ENCODE measurements at places on chromosomes 16 and 17.

GRCh38 chr16:89043636-89044417, 49.8 kb upstream of the ACSF3 start:
- DNase-seq: no peak

DNA sequence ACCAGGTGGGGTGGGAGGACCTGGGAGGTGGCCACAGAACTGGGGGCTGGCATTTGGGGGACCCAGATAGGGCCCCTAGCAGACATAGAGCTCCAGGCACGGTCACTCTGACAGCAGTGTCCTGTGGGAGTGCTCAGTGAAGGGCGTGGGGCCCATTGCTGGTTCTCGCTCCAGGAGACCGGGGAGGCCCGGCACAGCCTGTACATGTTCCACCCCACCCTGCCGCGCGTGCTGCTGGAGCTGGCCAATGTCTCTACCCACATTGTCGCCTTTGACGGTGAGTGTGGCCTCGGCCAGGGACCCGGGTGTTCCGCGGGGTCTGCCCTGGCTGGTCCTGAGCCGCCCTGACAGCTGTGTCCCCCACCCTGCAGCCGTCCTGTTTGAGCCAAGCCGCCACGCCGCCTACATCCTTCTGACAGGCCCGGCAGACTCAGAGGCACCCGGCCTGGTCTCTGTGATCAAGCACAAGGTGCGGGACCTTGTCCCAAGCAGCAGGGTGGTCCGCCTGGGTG, 11.2 kb downstream of the RGS11 start:
- DNase-seq: no peak

GRCh38 chr16:9008601-9009260, 45.0 kb upstream of the USP7 start:
- no peak for DNase-seq

GRCh38 chr16:57693550-57693949, 1.1 kb upstream of the DRC7 start:
- DNase-seq: no peak

DNA sequence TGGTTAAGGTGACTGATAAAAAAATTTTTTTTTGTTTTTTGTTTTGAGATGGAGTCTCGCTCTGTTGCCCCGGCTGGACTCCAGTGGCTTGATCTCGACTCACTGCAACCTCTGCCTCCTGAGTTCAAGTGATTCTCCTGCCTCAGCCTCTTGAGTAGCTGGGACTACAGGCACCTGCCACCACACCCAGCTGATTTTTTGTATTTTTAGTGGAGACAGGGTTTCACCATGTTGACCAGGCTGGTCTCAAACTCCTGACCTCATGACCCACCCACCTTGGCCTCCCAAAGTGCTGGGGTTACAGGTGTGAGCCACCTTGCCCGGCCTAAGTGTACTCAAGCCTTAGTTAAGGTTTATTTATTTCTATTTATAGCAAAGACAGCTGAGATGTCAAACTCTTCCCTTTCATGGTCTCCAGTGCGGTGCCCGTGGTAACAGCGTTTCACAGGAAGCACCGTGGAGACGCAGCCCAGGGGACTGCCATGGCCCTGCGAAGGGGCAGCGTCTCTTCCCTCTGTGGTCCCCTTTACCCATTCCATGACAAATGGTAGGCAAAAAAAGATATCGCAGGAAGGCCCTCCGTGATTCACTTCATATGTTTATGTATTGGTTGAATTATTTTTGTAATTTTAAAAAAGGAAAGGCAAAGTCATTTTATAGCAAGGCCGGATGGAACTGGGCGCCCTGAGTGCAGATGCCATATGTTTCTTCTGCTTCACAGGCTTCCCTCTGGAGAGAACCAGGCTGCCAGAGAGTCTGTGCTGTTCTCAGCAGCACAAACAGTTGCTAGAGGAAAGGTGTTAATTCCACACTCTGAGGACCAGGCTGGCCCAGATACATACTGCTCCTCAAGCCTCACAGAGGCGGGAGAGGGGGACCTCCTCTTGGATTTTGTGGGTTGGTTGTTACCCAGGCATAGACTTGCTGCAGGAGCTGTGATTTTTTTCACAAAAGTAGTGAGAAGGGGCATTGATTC, 29.2 kb downstream of the DDX19A start:
- DNase-seq: no peak

DNA sequence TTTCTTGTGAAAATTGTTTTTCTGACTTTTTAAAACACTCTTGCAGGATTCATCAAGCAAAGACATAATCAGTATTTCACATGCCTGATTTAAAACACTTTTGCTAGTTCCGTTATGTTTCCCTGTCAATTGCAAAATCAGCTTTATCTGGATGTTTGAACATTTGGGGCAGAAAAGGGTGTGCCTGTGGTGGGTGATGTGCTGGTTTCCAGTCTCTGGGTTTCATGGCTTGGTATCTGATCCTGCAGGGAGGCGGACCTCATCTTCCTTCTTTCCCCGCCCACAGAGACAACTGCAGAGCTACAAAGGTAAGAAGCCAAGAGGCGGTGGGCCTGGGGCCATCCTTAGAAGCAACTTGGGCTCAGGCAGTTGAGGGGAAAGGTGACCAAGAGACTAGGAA, 41.8 kb downstream of the NLRC5 start:
- DNase-seq: no peak

- no peak for DNase-seq
Observed at GRCh38 chr16:85908444-85908843, 9.5 kb downstream of the IRF8 start.

GRCh38 chr16:81716478-81717225, 62.4 kb upstream of the PLCG2 start:
- DNase-seq: no peak

DNA sequence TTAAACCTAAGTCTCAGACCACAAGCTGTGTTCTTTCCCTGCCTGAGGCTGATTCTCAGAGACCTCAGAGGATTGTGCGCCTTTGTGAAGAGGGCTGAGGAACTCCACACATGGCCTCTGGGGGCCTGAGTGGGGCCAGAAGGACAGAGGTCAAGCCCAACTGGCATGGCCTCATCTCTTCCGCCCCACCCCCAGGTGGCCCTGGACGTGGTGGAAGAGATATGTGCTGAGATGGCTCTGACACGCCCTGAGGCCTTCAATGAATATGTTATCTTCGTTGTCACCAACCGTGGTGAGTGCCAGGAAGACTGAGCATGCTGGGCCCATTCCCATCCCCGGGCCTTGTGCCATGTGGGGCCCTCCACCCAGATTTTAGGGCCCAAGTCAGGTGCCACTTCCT, 20.1 kb upstream of the ALKBH5 start:
- no peak for DNase-seq

DNA sequence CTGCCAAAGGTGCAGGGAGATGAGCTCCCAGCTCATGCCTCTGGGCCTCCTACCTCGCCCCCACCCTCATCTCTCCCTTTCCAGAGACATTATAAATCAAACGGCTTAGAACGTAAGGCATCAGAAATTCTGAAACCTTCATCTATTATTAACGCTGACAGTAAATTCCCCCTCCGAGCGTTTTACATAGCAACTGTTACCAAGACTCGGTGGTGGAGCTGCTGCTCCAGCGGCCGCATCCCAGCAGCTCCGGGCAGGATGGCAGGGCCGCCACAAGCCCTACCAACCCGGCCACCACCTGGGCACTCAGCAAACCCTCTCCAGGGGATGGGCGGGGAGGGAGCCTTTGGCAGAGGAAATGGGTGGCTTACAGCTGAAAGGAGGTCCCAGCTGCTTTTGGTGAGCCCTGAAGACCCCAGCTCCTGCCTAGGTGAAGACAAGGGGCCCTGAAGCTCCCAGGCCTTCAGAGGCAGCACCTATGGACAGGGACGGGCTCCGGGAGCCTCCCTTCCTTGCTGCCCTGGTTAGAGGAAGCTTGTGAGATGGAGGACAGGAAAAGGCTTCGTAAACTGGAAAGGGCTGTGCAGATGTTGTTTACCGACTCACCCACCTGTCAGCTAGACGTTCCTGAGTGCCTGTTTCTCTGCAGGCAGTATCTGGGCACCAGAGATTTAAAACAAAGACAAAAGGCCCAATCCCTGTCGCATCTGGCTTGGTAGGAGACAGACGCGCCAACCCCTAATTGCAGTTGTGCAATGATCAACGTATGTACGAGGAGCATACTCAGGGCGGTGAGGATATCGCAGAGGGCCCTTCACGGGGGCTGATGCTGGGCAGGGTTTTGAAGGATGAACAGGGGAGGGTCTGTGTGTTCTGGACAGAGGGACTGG, 76.9 kb downstream of the RAI1 start:
- DNase-seq: no peak

DNA sequence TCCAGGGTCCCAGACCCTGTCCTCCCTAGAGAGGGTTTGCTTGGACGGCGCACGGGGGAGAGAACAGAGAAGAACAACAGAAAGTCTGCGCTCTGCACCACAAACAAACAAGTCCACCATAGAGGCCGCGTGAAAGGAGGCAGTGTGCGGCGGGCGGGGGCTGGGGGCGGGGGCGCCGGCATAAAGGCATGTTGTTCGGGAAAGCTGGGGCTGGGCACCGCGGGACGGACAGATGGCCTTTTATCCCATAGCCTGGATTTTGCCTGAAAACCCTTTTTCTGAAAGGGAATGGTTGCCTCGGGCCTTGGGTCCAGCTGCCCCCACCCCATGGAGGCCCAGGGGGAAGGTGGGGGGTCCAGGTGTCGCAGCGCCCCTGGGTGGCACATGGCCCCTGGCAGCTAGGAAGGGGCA, 26.0 kb downstream of the FA2H start:
- DNase-seq: no peak
